ENCODE measurements at places on chromosomes 13 and 19.

DNA sequence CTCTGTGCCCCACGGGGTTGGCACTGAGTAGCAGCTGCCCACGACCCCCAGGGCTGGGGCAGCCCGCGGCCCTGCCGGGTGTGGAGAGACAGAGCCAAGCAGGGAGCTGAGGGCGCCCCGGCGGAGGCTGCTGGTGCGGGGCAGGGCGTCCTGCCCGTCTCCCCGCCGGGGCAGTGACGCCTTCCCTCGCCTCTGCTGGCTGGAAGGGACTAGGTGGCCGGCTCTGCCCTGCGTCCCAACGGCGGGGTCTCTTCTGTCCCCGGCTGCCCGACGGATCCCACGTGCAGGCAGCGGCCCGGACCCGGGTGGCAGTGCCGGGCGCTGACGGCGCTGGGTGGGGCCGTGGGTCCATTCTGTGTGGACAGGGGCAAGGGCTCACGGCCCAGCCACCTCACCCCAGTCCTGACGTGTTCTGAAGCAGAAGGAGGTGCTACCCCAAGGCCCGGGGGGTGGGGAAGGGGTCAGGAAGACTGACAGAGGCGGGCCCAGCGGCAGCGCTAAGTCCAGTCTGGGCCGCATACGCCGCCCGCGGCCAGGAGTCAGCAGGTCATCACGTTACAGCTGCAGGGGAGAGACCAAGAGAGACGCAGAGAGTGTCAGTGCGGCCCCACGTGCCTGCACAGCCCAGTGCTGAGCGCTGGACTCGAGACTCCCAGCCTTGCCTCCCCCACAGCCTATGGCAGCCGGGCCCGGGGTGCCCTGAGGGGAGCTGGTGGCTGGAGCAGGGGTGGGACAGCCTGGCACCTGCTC is 15.1 kb upstream of the PLPP2 start:
- no peak for DNase-seq

DNA sequence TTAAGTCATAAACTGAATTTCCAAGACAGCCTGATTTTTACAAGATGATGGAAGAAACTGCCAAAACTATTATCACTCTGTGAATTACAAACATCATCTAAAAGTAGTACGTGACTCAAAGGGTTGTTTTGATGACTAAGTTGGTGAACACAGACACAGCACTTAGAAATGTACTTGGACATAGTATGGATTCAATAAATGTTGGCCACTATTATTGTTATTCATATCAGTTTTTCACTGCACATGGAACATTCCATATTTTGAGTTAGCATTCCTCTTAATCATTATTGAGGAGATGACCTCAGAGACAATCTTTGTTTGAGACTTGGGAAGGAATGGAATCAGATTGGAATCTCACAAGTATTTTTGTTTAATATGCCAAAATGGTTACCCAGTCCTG is 172.9 kb downstream of the OXGR1 start:
- no peak for DNase-seq

- DNase-seq: no peak
Measured at GRCh38 chr13:76023652-76024051, 387.5 kb downstream of the LMO7 start.

GRCh38 chr19:15365264-15365663 is 14.3 kb downstream of the AKAP8 start:
- DNase-seq: no peak

DNA sequence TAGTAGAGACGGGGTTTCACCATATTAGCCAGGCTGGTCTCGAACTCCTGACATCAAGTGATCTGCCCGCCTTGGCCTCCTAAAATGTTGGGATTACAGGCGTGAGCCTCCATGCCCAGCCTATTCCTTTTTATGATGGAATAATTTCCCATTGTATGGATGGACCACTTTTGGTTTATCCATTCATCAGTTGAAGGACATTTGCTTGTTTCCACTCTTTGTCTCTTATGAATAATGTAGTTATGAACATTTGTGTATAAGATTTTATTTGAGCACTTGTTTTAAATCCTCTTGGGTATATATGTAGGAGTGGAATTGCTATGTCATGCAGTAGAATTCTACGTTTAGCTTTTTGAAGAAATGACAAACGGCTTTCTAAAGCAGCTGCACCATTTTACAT is 23.3 kb downstream of the FBXO27 start:
- no peak for DNase-seq

DNA sequence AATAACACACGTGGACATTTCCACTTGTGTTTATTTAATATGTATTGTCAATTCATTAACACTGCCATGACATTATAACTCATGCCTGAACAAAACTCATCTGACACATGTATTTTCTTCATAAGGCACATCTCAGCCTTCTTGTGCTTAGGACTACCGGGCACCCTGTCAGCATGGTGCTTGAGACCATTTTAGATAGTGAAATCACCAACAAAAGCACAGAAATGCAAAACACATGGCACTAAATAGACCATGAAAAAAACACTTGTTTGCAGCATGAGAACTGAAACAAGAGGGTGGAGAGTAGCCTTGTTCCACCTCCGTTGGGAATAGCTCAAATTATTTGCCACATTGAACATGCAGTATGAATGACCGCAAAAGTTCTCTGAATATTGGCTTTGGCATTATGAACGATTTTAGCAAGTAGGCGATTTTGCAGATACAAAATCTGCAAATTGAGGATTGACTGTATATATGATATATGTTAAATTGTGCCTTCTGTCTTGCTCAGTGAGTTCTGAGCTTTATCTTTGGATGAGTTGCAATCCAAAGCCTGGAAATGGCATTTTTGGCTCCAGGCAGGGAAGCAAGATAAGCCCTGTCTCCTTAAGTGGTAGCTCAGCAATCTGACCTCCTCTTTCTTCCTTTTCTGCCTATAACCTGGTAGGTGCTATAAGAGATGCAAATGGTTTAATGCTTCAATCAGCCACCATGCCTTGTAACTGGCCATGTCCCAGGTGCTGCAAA is 328.2 kb downstream of the HS6ST3 start:
- no peak for DNase-seq

DNA sequence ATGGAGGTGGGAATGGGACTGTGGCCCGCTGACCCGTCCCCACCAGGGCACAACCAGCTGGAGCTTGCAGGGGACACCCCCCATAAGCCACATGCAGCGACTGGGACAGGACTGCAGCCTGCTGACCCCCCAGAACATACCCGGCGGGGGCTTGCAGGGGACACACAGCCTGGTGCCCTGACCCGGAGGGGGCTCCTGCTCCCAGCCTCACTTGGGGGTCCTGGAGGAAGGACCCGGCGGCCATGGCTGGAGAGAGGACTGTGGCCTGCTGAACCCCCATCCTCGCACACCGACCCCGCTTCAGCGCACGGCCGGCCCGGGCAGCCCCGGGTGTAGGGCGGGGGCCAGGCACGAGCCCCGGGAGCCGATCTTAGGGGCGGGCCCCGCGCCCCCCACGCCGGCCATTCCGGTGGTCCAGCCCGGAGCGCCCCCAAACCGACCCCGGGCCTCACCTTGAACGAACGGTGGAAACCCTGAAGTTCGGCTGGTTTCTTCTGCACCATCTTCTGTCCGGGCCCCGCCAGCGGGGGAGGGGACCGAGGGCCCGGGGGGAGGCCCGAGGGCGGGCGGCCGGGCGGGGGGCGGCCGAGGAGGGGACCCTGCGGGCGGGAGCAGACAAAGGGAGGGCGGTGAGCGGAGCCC is 574 bp downstream of the MKNK2 start:
- no peak for DNase-seq

- DNase-seq: no peak
Measured at GRCh38 chr13:110555601-110556223, 5.8 kb downstream of the RAB20 start.

DNA sequence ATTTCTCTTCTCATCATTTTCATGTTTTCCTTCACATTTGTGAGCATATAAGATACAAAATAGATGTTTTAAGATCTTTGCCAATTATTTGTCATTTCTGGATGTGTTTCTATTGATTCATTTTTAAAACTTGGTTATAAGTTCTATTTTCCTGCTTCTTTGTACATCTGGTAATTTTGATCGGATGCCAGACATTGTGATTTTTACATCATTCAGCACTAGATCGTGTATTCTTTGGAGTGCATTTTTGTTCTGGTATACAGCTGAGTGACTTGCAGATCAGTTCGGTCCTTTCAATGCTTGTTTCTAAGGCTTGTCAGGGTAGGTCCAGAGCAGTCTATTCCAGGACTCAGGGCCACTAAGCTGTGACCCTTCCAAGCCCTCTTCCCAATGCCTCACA is 198.2 kb downstream of the KLF12 start:
- no peak for DNase-seq

- no peak for DNase-seq
Measured at GRCh38 chr13:110882972-110883371, 31.9 kb downstream of the ANKRD10 start.

DNA sequence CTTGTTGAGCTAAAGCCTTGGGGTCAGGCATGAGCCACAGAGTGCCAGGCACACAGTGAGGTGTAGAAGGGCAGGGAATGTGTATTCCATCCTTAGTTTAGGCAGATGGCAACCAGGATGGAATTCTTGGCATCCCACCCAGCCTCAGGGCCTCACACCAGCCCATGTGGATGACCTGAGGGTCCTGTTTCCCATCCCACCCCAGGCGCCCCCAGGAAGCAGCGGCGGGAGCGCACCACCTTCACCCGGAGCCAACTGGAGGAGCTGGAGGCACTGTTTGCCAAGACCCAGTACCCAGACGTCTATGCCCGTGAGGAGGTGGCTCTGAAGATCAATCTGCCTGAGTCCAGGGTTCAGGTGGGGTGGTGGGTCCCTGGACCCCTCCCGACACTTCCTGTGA is 14.3 kb downstream of the CRX start:
- no peak for DNase-seq

GRCh38 chr13:76643596-76643995 is 242.6 kb downstream of the KCTD12 start:
- DNase-seq: no peak

DNA sequence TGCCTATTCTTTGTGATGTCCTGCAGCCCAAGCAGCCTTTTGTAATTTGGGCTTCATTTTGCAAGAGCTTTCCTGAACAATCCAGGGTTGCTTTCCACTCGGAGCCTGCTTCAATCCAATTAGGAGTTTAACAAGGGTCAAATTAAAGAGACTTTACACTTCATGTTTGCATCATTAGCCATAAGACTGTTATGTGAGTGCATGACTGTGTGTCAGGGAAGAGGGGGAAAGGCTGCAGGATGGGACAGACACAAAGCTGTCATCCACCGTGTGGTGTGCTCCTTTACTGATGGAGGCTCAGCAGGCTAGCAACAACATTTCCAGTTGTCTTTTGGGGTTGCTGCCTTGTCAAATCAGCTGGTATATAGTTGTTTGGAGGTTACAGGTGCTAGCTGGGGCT is 23.7 kb upstream of the MAB21L1 start:
- no peak for DNase-seq

GRCh38 chr19:48878196-48879024 is 6.2 kb downstream of the PPP1R15A start:
- no peak for DNase-seq

DNA sequence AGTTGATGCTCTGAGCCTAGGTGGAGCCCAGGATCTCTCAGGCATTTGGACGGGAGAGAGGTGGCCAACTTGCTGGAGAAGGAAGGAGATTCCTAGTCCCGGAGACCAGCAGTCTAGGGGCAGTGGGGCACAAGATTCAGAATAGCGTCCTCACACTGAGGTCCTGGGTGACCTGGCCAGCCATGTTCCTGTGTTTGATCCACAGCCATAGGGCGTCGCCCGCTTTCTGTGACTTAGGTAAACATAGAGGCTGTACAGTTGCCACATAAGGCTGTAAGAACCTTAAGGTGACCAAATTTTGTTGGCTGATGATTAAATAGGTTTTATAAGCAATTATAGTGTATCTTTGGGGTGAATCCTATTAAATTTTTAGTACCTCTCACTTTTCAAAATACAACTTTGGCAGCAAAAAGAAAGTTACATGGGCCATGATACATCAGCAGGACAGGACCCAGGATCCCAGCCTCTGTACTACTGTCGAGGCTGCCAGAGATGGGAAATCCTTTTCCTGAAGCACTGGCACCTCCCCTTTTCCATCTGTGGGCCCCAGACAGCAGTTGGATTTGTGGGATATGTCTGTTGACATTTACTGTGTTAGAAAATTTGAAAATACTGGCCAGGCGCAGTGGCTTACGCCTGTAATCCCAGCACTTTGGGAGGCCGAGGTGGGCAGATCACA is 37.5 kb downstream of the TSSK6 start:
- no peak for DNase-seq

GRCh38 chr19:4012975-4013634 is 5.6 kb downstream of the PIAS4 start:
- no peak for DNase-seq

DNA sequence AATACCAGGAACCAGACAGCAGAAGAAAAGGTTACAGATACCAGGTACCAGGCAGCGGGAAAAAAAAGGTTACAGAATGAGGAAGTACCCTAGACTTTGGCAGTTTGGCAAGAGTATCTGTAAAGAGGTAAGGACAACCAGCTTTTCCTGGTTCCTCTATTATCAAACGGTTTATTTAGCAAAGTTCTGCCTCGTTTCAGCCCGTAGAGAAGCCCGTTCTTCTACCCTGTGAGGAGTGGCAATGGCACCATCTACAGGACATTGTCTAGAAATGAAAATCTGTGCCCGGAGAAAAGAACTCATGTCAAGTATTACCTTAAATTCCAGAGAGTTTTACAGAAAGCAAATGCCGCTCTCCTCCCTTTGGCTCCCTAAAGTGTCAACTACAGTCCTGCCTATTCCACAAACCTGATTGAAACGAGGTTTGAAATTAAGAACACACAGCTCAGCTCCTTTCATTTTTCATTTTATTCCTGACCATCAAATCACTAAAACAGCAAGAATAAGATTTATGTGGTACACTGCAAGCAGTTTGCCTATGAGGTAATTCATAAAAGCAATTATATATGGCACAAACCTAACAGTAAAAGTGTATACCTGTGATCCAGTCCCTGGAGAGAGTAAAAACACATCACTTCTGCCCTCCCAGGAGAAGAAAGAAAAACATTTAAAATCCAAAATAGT is 226.3 kb downstream of the SLC7A1 start:
- peak; percentile 73 for DNase-seq

DNA sequence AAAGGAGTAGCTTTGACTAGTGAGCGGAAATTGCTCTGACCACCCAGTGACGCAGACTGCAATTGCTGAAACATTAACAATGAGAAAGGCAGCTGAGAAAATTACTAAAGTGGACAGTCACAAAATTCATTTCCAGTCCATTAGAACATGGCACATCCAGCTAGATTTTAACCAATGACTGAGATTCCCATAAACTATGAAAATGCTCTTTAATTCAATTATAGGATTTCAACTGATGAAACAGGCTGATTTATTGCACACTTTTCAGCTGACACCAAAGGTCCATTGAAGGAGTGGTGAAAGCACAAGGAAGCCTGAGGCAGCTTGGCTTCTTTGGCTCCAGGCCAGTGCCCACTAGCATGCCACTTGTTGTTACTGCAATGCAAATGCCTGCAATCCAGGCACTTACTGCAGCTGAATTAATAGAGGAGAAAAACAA is 933.4 kb downstream of the SLITRK6 start:
- peak; percentile 84 for DNase-seq

Measured in NCI-H748 treated with DMSO at 0.1 percent for 48 hours (cell line).